Spleen (tissue), 13 donors: ENCODE measurements at places on chromosomes 6 and 20.
A peak's percentile ranks its signal among the peaks of the same experiment; 100 is the strongest.

DNA sequence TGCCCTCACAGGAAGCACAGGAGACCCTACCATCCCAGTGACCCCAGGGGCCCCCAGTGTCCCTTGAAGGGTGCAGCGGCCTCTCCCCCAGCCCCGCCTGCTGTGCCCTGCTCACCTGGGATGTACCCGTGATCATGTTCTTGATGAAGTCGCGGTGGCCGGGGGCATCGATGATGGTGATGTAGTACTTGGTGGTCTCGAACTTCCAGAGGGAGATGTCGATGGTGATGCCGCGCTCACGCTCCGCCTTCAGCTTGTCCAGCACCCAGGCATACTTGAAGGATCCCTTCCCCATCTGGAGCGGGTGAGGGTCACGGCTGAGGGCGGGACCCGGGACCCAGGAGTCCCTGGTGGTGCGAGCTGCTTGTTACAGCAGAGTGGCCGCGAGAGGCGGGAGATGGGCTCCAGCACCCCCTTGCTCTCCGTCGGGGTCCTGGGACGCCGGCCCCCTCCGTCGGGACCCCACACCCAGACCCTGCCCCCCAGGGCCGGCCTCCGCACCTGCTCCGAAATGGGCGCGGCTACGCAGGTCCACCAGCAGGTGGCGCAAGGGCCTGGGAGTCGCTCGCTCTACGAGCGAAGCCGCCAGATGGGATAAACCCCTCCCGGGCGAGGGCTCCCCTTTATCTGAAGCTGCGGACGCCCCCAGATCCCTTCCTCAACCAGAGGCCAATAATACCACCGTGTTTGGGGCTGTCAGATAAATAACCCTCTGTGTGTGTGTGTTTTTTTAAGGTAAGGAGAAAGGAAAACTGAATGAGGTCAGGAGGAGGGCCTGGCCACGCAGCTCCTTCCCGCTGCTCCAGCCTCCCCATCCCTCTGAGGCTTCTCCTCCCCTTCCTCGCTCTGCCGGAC is 2.9 kb downstream of the EEF1A2 start:
- peak; percentile 94 for DNase-seq

- DNase-seq = no peak
Observed at GRCh38 chr6:112620812-112621569, 273.9 kb downstream of the RFPL4B start.

DNA sequence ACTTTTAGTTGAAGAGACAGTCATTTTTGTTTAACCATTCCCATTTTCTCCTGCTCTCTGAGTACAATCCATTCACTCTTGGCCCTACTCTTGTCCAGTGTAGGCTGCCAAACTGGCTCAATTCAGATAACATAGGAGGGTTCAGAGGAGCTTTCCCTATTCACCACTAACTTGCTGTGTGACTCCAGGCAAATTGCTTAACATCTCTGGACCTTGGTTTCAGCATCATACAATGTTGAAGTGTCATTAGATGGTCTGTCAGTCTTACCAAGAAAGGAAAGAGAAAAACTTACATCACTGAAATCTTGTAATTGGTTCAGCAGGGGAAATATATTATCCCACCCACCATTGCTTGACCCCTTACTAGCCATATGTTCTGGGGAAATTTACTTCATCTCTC is 171.4 kb upstream of the MCHR2 start:
- DNase-seq = no peak

DNA sequence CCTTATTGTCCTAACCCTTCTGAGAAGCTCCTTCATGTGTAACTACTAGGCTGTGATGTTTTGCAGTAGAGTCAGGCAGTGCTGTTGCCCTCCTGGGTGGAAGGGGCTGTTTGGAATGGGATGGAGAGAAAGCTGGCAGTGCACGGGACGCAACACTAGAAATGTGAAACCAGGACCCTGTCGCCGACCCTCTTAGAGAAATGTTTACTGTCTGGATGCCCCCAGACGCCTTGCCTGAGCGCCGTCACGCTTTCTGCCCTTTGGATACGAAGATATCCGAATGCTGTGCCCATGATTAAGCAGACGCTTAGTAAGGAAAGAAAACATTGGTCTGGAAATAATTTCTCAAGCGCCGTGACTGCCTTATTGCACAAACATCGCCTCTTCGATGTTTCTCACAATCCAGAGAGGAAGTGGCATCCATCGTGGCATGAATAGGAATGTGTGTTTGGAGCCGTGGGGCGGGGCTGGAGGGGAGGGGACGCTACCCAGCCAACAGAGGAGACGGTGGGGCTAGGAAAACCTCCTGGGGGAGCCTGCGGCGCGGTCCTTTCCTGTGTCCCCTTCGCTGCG is 661 bp upstream of the PPP1R14C start:
- DNase-seq = no peak

GRCh38 chr6:4327841-4328240 is 192.5 kb upstream of the ECI2 start:
- no peak for DNase-seq

- DNase-seq = no peak
Observed at GRCh38 chr6:110269623-110270022, 88.5 kb downstream of the METTL24 start.

- DNase-seq = no peak
Observed at GRCh38 chr6:160249671-160250070, 8.9 kb downstream of the SLC22A2 start.

DNA sequence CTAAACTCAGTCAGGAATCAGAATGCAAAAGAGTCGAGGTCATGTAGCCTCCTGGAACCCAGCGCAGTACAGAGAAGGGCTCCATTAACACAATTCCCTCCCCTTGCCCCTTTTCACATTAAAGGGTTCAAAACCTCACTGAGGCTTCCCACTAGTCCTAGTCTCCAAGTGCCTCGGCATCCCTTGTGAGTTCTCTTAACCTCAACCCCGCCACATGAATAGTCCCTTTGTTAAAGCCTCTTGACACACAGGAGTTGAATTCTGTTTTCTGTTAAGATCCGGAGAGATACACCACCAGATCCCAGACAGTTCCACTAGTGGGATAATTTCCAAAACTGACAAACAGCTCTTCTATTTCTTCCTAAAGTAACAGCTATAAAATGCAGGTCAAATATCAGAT is 17.8 kb downstream of the PTPRT start:
- no peak for DNase-seq

GRCh38 chr6:111521497-111522270 is 38.7 kb upstream of the REV3L start:
- no peak for DNase-seq

- peak; percentile 89 for DNase-seq
Observed at GRCh38 chr6:152642578-152643375, 5.6 kb upstream of the SYNE1 start.

- no peak for DNase-seq
Observed at GRCh38 chr6:22071270-22072041, 225.4 kb downstream of the PRL start.

- DNase-seq = no peak
Observed at GRCh38 chr6:168837254-168838036, 396.5 kb downstream of the SMOC2 start.

GRCh38 chr20:51531141-51531710 is 11.3 kb downstream of the NFATC2 start:
- no peak for DNase-seq

DNA sequence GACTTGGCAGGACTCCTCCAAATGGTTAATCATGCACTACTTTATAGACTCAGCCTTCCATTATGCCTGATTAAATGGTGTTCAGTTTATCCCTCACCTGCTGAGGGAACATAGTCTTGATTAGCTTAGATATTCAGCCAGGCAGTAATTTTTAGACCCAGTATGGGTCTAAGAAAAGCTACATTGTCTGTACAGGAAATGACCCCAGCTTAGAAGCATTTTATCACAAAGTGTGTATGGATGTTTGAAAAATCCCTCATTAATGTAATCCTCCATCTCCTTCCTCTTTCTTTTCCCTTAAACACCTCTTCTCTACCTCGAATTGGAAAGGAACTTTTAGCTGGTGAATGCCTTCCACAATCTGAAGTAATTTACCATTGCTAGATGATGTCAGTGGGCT is 252.2 kb upstream of the BMP2 start:
- no peak for DNase-seq

GRCh38 chr6:86017236-86017635 is 374.6 kb upstream of the SYNCRIP start:
- DNase-seq = no peak

- DNase-seq = no peak
Observed at GRCh38 chr20:58664331-58664730, 13.2 kb downstream of the STX16 start.

DNA sequence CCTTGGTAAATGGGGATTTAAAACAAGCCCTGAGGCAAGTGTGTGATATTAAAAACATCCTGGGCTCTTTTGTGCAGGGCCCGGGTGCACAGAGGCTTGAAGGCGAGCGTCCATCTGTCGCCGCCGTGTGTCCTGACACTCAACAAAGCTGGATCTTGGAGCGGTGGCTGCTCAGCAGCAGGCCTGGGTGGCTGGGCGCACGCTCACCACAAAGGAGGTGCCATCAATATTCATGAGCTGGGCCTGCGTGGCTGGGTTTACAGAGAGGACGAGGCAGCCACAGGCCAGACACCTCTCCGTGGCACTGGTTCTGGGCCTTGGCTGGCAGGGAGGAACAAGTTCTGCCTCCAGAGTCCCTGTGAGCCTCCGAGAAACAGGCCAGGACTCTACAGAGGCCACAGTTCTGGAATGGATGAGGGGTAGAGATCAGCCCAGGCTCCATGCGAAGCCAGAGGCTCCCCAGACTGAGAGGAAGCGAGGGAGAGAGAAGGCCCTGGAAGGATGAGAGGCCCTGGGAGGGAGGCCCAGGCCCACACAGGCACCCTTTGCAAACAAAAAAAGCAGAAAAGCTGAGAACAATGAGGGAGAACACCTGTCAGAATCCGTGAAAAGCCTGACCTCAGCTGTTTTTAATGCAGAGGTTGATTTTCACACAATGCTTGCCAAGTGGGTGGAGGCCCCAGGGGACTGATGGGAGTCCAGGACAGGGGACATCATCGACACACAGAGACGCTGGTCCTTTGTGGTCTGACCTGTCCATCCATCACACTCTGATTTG is 21.9 kb downstream of the BHLHE23 start:
- no peak for DNase-seq

- no peak for DNase-seq
Observed at GRCh38 chr20:62248890-62249560, 10.7 kb downstream of the OSBPL2 start.

GRCh38 chr20:32964575-32964974 is 39.7 kb downstream of the SUN5 start:
- no peak for DNase-seq

GRCh38 chr6:157688275-157688959 is 134.6 kb upstream of the SNX9 start:
- no peak for DNase-seq

GRCh38 chr6:81979767-81980166 is 227.3 kb upstream of the TENT5A start:
- no peak for DNase-seq

GRCh38 chr20:24533449-24533848 is 64.0 kb downstream of the SYNDIG1 start:
- no peak for DNase-seq

- peak; percentile 55 for DNase-seq
Observed at GRCh38 chr6:39051399-39052122, 3.0 kb downstream of the GLP1R start.

DNA sequence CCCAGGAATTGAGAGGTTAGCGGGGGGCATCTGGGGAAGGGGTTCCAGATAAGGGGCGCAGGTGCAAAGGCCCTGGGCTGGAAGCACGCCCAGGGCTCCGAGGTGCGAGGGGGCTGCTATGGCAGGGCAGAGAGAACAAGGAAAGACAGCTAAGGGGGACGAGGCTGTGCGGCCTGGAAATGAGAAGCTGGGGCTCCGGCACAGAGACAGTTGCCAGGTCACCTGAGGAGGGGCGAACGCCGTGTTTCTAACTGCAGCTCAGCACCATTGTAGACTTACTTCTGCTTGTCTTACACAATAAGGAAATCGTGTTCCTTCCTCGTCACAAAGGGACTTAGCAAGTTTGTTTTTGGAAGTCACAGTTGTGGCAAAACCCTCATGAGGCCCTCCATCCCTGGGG is 68.9 kb upstream of the TBXT start:
- peak; percentile 84 for DNase-seq

DNA sequence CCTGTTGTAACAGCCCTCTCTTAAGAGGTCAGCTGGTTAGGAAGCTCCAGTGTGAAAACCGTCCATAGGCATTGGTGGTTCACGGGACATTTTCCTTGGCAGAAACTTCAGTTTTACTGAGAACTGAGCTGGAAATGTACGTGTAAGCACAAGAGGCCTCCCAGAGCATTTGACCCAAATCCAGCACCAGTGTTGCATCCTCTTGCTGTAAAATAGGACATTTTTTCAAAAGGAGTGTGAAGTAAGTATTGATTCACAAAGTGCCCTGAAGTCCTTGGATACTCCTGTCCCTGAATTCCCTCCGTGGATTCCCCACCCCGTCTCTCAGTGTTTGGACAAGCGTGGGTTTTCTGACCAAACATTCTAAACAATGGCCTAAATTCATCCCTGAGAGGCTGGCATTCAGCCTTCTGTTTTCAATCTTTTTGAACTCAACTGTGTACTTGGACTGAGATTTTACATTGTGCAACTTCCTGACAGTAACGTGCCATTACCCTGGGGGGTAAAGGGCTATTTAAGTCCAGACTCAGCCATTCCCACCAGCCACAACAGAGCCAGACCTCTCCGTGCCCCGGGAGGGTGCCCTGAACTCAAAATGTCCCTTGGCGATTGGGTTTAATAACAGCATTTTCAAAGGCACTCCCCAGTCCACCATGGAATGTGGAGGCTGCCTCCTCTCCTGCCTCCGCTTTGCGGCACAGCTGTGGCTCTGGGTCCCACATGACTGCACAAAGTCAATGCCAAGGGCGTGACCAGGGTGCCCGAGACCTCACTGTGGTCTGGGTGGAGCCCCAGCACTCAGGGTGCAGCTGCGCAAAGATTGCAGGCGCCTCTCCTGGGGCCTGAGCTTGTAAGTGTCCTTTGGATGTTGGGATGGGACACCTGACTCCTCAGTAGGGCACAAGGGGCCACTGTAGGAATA is 92.7 kb upstream of the AFDN start:
- DNase-seq = peak; percentile 70

- no peak for DNase-seq
Observed at GRCh38 chr6:133704371-133704770, 184.5 kb upstream of the TCF21 start.

- no peak for DNase-seq
Observed at GRCh38 chr20:53576586-53577318, 16.9 kb downstream of the ZNF217 start.
